Muscle of leg (tissue), 16 donors: ENCODE measurements at places on chromosomes 6 and 20. TPM values are rescaled to one million over a fixed set of nuclear protein-coding genes. Genes with fewer than 3 reads are reported as not detected.

- DNase-seq = no peak
Observed at GRCh38 chr20:60224914-60225313, 266.7 kb downstream of the CDH26 start.

- no peak for DNase-seq
Observed at GRCh38 chr6:47545223-47545622, 67.6 kb downstream of the CD2AP start.

GRCh38 chr6:44028789-44029310 lies 98.4 kb downstream of the MRPL14 start:
- DNase-seq = peak; percentile 69

GRCh38 chr20:57768519-57768918 lies 58.7 kb upstream of the PMEPA1 start:
- DNase-seq = no peak

XKR7 gene
- total RNA-seq = 0.04 TPM

GRCh38 chr6:79079561-79080041 lies 1.5 kb upstream of the PHIP start:
- DNase-seq = peak; percentile 43

IRF4 gene
- 1.8 TPM for total RNA-seq

DNA sequence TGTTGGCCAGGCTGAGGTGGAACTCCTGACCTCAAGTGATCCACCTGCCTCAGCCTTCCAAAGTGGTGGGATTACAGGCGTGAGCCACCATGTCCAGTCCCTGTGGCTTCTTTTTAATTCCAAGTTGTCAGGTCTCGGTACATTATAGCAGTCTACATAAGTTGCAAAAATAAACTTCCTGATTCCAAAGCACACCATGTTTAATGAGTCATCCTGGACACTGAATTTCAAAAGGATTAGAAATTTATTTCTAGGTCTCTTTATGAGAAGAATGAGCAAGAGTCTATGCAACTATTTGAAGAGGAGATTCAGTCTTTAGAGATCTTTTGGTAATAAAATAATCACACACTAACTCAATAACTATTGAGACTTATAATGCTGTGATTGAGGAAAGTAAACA lies 63.9 kb upstream of the MCHR2 start:
- DNase-seq = no peak

DNA sequence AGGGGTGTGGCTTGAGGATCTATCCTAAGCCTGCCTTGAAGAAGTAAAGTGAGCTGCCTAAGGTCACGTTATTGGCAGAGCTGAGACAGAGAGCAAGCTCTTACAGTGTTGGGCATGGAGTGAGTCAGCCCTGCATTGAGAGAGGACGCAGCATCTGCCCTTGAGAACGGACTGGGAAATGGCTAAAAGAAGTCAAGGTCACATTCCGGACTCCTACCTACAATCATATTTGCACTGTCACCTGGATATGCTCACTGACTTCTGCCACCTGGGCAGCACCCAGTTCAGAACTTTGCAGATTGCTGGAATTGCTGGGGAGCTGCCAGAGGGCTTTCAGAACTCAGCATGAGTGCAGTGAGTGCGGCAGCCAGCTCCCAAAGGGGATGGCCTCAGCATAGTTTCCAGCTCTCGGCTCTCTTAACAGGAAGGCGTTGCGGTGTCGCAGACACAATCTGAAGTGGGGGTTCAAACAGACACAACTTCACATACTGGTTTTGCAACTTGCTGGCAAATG lies 199.3 kb upstream of the SGK1 start:
- DNase-seq = peak; percentile 88

DNA sequence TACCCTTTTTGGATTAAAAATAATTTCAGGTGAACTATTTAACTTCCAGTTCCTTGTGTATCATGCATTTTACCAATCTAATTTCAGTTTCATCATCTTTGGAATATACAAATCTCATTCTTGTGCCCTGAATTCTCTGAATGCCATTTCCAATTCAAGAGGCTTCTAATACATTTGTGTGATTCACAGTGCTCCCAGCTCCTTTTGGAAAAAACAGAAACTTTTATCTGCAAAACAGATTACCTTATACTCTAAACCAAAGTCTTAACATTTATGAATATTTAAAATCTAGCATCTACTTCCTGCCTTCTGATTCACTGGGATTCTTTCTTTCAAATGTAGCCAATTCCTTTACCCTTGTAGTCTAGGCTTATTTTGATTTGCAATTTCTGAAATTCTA lies 11.1 kb upstream of the PEX7 start:
- no peak for DNase-seq

DNA sequence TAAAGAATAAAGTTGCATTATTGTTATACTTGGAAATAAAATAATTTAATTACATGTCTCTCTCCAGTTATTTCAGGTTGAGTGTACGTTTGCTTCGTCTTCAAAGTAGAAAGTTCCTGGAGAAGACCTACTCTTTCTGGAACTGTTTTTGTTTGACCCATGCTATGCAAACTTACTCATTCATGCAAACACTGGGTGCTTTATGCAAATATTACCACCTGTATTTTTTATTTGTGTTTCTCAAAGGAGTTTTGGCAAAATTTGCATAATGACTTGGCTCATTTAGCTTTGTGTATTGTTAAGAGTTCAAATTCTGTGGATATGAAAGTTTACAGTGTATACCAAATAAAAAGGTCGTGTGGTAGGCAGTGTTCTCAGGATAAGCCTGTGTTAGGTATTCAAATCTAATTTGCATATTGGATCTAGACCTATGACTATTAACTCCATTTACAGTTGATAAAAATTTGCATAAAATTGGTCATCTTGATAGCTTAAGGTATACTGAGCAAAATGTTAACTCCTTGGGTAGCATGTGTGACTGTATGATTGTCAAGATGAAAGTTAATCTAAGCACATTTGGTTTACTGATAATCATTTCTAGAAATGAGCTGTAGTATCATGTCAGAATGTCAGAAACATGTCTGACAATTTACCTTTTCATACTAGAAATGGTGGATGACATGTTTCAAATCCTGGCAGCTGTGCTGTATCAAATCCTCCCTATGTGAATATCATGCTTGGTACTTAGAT lies 65.2 kb downstream of the CDKAL1 start:
- DNase-seq = no peak

PNPLA1 gene
- total RNA-seq = not detected

AIF1 gene
- 29.2 TPM for total RNA-seq

- no peak for DNase-seq
Observed at GRCh38 chr20:2244523-2244922, 51.3 kb upstream of the TGM3 start.

- DNase-seq = no peak
Observed at GRCh38 chr20:37369846-37370245, 23.9 kb downstream of the SRC start.

DNA sequence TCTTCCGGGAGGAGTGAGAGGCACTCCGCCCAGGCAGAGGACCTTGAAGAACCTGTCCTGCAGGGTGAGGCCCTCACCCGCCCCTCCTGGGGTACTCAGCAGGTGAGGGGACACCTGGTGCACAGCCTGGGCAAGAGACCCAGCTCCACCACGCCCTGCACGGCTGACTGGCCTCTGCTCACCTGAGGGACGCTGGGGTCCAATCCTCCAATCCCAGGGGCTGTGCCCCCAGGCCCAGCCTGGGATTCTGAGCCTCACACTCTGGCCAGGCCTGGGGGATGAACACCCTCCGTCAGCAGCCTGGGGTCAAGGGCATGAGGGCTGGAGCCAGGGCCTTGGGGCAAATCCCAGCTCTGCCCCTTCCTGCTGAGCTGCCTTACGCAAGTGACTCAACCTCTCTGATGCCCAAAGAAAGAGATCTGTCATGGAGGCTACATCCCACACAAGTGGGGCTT lies 149.9 kb upstream of the PTPN1 start:
- no peak for DNase-seq

- DNase-seq = peak; percentile 82
Observed at GRCh38 chr20:3980260-3981131, 34.9 kb downstream of the RNF24 start.

HLA-DOB gene
- total RNA-seq = 0.09 TPM

DNA sequence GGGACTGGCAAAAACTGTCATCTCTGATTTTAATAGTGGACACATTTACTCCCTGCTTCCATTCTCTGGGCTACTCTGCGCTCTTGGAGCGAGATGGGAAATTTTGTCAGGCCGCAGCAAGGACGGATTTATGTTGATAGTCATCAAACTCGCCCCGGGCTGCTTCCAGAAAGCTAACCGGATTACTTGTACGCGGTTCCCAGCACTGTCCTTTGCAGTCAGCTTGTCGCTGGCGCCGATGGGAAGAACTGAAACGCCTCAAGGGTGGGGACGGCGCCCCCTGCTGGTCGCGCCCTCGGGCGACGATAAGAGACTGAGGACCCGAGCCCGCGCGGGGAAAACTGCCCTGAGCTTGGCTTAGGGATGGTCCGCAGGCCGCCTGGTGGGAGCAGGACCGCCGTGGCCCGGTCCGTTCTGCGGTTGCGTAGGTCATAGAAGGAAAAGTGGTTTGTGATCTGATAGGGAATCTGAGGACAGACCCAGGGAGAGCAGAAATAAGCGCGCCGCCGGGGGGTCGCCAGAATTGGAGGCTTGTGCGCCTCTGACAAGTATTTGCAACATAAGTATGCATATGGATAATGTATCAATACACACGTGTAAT lies 984 bp upstream of the ABT1 start:
- DNase-seq = peak; percentile 95

MDC1 gene
- 9.6 TPM for total RNA-seq

DNA sequence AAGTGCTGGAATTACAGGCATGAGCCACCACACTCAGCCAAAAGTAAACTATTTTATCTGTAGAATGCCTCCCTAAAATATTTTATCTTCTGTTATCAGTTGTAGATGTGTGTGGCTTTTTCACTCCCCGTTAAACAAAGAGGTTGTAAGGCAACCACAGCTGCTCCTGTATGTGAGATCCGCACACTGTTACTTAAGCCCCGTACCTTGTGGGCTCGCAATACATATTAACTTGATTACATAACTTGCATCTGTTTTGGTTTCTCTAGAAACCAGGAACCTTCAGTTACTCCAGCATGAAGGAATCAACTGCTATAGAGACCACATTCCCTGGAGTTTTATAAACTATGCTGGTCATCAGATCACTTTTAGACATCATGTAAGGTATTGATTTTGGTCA lies 420.1 kb upstream of the SLC35B3 start:
- no peak for DNase-seq

ZFP57 gene
- total RNA-seq = not detected

DNA sequence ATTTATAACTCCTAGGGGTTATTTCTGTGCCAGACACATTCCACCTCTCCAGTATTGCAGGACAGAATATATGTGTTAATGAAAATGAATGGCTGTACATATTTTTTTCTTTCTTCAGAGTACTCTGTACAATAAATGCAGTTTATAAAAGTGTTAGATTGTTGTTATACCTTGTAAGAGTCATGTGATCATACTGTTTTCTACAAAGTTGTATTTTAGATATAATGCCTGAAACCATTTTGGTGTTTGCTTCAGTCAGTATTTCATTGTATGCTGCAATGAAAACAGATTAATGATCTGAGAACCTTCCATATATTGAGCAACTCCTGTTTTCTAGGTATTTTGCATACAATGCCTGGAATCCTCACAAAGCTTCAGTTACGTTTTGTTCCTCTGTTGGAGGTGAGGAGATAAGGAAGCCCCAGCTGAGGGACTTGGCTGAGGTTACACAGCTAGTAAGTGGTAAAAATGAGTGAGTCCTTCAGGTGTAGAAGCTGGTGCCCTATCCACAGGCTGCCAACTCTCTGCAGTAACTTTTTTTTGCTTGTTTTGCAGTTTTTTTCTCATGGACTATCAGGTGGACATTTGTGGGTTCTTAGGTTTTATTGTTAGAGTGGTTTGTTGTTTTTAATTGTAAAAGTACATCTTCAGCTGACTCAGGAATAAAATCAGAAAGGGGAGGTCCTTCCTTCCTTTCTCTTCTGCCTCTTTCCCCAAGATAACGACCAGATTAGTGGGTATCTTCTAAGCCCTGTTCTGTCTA lies 11.6 kb downstream of the PDCD2 start:
- no peak for DNase-seq

TENT5A gene
- 23.1 TPM for total RNA-seq

GRCh38 chr6:85460154-85460920 lies 10.5 kb downstream of the NT5E start:
- DNase-seq = peak; percentile 40

DNA sequence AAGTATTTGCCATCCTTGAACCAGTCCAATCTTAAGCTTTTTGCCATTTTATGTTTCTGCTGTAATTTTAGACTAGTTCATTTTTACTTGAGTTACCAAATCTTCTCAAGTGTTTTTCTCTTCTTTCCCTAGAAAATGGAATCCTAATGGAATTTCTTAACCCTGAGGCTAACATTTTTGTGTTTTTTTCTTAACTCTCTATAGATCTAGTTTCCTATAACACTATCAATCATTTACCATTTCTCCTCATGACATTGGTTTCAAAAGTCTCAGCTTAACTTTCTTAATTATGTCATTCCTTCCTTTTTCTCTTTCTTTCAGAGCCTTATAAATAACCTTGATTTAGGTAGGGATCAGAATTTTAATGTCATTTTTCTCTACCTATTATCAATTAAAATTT lies 54.8 kb downstream of the SENP6 start:
- DNase-seq = no peak

EYA4 gene
- total RNA-seq = 28.8 TPM
